Activated CD4-positive, alpha-beta T cell treated with anti-CD3 and anti-CD28 coated beads, Interleukin-2, amount 10 ng/mL, durations not matched to agents 24 days and 14 days (primary cell): ENCODE measurements at places on chromosomes 4 and X. TPM values are rescaled to one million over a fixed set of nuclear protein-coding genes. Genes with fewer than 3 reads are reported as not detected.

GRCh38 chr4:163474027-163474426 is 473 bp upstream of the TKTL2 start:
- no peaks in the 10 kb centered on the region for H3K4me1 ChIP-seq
- peaks cover 13% of the 10 kb centered on the region for H3K27me3 ChIP-seq
- no peaks in the 10 kb centered on the region for H3K36me3 ChIP-seq
- DNase-seq: no peak

DNA sequence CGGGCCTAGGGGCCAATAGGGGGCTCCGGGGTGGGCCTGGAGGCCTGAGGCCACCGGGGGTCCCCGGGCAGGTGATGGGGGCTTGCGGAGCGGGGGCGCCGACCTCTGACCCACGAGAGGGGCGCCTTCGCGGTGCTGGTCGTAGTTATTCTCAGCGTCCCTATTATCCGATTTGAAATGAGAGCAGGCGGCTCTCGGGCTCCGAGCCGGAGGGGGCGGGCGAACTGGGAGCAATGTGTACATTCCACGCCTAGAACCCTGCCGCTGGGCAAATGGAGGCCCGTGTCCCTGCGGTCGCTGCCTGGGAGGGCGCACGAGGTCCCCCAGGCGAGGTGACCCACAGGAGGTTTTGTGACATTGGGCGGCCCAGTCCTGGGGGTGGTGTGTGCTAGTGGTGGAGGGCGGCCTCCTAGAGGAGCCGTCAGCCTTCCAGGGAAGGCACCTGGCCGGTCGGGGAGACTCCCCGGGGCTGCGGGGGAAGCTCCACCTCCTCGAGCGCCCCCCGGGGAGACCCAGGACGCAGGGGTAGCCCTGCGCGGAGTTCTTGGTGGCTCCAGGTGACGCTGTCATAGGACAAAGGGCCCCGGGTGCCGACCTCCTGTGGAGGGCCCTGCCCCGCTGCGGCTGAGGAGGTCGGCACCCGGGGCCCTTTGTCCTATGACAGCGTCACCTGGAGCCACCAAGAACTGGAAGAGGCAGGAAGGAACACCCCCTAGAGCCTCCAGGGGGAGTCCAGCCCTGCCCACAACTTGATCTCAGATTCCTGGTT is 102.6 kb upstream of the PRKX start:
- DNase-seq: peak; percentile 71
- H3K27ac ChIP-seq: peak overlapping the region; percentile 82
- peaks cover 2% of the 10 kb centered on the region for H3K27me3 ChIP-seq

DNA sequence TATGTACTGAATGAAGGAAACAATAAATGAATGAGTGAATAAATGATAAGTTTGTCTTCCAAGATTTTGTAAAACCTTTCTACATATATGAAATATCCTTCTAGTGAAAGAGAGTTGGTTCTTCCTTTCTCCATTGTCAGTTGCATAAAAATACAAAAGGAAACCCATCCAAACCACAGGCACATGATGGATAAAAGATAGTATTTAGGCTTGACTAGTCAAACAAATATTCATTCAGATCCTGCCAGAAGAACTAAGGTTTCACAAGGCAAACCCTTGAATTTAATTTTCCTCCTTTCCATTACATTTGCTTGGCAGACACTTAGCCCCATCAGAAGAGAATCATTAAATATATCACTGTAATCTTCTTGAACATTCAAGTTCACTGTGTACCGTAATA is 208.4 kb downstream of the COL25A1 start:
- H3K4me3 ChIP-seq: no peak overlapping the region
- H3K27me3 ChIP-seq: peaks cover 13% of the 10 kb centered on the region

GRCh38 chr4:145871209-145871608 is 67.4 kb downstream of the ZNF827 start:
- no peak for DNase-seq
- peaks cover 16% of the 10 kb centered on the region for H3K4me1 ChIP-seq
- no peaks in the 10 kb centered on the region for H3K27me3 ChIP-seq
- H3K36me3 ChIP-seq: peaks cover 36% of the 10 kb centered on the region
- H3K4me3 ChIP-seq: no peak overlapping the region

DNA sequence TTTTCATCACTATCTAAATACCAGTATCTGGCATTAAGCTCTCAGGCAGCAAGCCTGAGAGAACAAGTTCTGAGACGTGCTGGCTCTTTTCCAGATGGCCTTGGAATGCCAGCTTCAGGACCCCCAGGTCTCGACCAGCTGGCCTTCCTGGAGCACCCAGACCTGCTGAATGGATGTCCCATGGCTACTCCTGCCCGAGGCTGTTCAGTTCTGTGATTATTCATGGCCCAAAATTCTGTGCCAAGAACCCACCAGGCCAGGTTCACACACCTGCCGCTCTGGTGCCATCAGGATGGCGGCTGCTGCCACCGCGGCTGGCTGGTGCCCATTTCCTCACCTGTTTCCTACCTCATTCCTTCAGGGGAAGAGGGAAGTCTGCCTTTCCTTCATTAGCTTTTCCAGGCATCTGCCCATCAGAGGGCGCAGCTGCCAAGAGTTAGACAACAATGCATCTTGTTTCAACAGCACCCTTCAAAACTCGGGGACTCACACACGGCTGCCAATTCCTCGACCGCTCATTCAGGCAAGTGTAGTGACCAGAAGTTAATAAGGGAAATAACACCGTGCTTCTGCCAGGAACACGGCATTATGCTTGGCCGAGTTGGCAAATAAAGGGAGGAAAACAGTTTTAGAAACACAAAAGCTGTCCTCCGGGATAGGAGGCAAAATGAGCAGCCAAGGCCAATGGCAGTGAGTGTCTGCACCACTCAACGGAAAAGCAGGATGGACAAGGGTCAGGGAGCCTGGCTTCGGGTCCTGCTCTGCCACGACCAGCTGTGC is 173.8 kb downstream of the NSUN7 start:
- H3K4me1 ChIP-seq: peaks cover 12% of the 10 kb centered on the region
- H3K36me3 ChIP-seq: no peaks in the 10 kb centered on the region
- H3K27ac ChIP-seq: no peak overlapping the region
- H3K4me3 ChIP-seq: no peak overlapping the region
- DNase-seq: no peak

Gene FSTL5
- total RNA-seq: not detected in 2 replicates

Gene CDS1
- not detected in 2 replicates for total RNA-seq
